Frontal cortex (tissue), 4 donors: ENCODE measurements at places on chromosomes 1 and 21. TPM values are rescaled to one million over a fixed set of nuclear protein-coding genes. Genes with fewer than 3 reads are reported as not detected.

The NFASC gene
- total RNA-seq = 27.3 TPM

The SYT11 gene
- 163 TPM for total RNA-seq

The GNPAT gene
- total RNA-seq = 68.5 TPM

The POLR3GL gene
- total RNA-seq = 14.7 TPM

The EPHA10 gene
- 8.6 TPM for total RNA-seq

The DDR2 gene
- 4.1 TPM for total RNA-seq

The AADACL3 gene
- total RNA-seq = not detected

The TNFAIP8L2 gene
- 0.82 TPM for total RNA-seq

The CORT gene
- total RNA-seq = 4.9 TPM

The SIM2 gene
- not detected for total RNA-seq

The ARID4B gene
- total RNA-seq = 92.9 TPM

The C1orf56 gene
- 2.0 TPM for total RNA-seq

The USP24 gene
- total RNA-seq = 67.3 TPM

The CGN gene
- total RNA-seq = 2.0 TPM
